ENCODE measurements at places on chromosomes 5 and 9.
A peak's percentile ranks its signal among the peaks of the same experiment; 100 is the strongest.

DNA sequence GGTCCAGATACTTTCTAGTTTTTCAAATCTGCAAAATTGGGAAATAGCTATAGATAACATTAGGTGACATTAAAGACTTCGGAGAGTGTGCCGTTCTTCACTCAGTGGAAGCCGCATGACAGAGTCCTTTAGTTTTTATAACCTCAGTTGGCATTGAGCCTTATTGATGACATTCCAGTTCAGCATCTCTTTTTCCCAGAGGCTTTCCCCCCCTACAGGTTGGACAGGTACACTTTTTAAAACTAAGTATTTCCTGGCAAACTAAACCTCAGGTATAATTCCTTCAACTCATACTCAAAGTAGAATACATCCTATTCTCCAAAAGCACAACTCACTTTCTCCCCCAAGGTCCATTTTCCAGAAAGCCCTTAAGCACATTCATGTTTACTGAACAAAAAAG, 58.7 kb downstream of the SLC46A2 start:
- DNase-seq: no peak

- no peak for DNase-seq
Measured at GRCh38 chr5:56279979-56280378, 46.8 kb upstream of the ANKRD55 start.

DNA sequence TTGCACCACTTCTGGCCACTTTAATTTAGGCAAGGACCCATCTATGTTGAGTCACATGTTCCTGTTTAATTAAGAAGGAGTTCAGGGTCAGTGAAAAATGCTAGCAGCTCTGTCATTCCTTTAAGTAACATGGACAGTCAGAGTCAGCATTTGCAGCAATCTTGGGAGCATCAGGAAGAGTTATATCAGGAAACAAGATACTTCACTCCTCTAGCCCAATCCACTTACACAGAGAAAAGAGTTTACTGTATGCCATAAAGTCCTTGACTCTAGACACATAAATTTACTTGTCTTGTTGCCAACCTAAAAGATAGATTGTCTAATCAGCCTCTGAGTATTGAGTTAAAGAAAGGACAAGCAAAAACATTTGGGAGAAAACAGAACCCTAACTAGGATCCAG, 266.7 kb downstream of the PJA2 start:
- peak; percentile 10 for DNase-seq

GRCh38 chr5:6418679-6419276, 29.9 kb upstream of the UBE2QL1 start:
- DNase-seq: no peak

- DNase-seq: no peak
Measured at GRCh38 chr9:92752812-92753404, 11.7 kb downstream of the BICD2 start.

DNA sequence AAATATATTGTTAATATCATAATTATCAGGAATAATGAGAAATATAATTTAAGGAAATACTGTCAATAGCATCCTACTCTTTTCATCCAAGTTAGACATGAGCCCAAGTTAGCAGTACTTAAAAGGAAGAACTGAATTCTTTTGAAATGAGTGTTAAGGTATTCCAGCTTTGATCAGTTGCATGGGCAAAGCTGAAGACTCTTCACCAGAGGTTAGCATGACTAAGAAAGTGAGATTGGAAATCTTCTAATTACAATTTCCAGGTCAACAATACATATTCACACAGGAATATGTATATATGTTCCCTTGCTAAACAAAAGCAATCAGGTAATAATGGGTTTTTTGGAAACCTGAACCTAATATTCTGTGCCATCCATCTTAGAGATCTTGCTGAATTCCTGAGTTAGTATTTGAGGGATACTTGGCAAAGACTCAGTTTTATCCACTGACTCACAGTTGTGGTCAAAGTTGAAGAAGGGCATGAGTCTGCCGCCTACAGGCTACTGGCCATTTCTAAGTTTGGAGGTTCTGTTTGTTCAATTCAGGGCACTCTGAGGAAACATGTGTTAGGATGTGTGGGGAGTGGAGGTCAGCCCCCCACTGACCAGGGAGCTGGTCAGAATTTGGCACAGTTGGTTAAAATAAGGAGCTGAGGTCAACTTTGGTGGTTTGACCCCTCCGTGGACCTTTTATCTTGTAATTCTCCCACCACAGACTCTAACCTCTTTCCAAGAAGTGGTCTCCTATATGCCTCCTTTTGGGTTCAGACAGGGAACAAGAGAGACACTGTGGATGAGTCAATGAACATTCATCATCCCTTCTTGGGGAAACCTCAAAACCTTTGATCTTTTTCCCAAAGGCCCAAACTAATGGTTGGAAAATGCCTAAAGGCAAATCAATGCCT, 118.3 kb downstream of the PIK3R1 start:
- DNase-seq: peak; percentile 92

- no peak for DNase-seq
Measured at GRCh38 chr5:66652818-66653217, 56.6 kb downstream of the MAST4 start.

DNA sequence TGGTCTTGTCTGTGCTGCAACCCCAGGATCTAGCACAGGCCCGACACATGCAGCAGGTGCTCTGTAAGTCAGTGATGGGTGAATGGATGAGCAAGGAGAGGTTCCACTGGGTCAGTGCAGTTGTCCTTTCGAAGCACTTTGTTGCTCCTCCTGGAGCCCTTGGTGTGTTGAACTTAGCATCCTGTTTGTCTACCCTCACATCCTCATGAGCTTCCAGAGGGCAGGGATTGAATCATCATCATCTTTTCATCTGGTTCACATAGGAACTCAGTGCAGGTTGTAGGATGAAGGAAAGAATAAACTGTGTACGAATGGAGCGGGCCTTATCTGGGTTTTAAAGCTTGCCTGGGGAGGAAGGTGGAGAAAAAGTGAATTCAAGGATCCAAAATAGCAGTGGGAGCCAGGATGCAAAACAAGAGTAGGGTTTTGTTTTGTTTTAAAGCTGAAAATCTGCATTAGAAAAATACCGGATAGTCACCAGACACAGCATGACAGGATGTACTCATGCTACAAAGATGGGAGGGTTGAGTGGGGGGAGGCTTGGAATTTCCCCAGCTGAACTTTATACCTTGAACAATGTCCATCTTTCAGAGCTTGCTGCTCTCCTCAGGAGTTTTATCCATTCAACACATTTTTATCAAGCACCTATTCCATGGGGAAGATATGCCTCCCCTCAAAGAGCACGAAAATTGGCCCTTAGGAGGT, 55.8 kb downstream of the PTTG1 start:
- no peak for DNase-seq

DNA sequence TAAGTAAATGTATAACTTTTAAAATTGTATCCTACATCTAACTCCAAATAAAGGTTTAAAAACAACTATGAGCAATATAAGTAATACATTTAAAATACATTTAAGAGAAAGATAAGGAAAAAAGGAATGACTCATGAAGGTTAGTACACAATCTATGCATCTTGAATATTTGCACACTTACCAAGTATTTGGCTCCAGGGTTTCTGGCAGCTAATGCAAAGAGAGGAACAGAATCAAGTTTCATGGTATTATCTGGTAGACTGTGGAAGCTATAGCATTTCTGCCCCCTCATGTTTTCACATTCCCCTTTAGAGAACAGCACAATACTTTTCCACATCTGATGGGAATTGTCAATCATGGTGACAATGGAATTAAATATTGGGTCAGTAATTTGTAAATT, 132.1 kb downstream of the COX7C start:
- DNase-seq: no peak

DNA sequence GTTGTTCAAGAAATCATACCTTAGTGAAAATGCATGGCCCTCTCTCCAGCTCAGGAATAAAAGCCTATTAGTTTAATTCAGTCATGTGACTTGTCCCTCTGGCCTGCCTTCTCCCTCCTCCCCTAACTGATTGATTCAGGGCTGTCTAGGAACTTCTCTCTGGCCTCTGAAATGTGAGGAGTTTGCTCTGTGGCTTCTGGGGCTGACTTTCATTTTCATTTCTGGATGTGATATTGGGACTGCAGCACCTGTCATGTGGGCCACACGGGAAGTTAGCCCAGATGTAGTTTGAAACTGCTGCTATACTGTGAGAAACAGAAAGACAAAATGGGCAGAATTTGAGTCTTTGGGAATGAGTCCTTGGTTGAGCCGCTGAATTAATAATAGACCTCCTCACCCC, 44.8 kb downstream of the PARP8 start:
- peak; percentile 12 for DNase-seq

- DNase-seq: no peak
Measured at GRCh38 chr9:102700936-102701335, 294.2 kb upstream of the CYLC2 start.

GRCh38 chr5:133154274-133155075, 102.7 kb downstream of the HSPA4 start:
- DNase-seq: no peak

DNA sequence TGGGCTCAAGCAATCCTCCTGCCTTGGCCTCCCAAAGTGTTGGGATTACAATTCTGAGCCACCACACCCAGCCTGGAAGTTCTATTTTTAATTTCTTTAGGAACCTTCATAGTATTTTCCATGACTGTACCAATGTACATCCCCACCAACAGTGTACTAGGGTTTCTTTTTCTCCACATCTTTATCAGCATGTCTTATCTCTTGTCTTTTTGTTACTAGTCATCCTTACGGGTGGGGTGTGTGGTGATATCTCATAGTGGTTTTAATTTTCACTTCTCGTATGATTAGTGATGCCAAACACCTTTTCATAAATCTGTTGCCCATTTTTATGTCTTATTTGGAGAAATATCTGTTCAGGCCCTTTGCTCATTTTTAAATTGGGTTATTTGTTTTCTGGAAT, 123.0 kb upstream of the MEF2C start:
- no peak for DNase-seq

DNA sequence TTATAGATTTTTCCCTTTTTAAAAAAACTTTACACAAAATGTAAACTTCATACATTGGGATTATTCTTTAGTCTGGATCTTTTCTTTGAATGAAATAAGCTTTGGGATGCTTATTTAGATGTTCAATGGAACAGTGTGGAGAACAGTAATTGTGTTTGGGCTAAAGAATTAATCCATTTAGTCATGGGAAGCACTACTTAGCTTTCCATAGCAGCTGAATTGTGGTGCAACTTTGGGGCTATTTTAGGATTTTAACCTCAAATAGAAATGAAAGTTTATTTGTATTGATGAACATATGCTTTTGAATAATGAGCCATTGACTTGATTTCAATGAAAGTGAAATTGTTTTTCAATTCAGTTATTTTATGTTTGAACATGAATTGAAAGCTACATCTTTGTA, 72.4 kb downstream of the ZCCHC7 start:
- DNase-seq: no peak

DNA sequence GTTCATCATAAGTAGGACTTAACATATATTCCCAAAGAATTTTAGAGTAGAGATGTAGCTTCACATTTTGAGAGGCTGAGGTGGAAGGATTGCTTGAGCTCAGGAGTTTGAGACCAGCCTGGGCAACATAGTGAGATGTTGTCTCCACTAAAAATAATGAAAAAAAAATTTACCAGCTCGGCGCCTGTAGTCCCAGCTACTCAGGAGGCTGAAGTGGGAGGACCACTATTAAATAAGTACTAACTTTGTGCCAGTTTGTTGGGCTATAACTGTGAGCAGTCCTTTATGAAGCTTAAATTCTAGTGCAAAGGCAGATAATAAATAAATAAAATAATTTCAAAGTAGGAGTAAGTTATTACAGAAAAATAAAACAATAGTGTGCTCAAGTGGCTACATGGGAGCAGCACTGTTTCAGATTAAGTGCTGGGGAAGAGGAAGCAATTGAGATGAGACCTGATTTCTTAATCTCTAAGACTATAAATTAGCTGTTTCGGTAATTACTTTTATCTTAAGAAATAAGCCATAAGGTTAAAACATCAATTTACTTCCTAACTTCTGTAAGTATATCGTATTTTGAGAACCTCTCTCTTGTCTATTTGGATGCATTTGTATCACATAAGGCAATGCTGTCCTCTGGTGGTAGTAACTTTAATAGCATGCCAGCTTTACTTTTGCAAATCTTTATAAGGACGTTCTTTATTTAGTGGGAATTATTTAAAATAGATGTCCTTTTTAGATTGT, 98.9 kb downstream of the CSNK1G3 start:
- peak; percentile 48 for DNase-seq

GRCh38 chr9:123669346-123669745, 260.6 kb downstream of the DENND1A start:
- DNase-seq: no peak

GRCh38 chr5:160230686-160231527, 1.6 kb downstream of the FABP6 start:
- DNase-seq: peak; percentile 32

DNA sequence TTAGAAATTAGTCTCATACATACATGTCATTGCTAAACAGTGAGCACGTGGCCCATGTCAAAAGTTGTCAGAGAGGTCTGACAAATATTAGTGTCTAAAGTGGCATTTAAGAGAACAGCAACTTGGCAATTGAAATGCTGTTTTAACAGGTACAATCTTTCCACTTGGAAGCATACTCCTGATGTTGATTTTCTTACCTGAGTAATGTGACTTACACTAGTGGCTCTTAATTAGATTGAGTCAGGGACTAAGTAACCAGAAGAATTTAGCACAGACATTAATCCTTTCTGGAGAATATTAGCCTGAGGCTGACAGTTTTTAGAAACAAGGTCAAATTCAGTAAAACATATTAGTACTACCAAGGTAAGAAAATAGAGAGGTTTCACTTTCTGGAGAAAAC, 357.0 kb upstream of the ZNF608 start:
- no peak for DNase-seq

DNA sequence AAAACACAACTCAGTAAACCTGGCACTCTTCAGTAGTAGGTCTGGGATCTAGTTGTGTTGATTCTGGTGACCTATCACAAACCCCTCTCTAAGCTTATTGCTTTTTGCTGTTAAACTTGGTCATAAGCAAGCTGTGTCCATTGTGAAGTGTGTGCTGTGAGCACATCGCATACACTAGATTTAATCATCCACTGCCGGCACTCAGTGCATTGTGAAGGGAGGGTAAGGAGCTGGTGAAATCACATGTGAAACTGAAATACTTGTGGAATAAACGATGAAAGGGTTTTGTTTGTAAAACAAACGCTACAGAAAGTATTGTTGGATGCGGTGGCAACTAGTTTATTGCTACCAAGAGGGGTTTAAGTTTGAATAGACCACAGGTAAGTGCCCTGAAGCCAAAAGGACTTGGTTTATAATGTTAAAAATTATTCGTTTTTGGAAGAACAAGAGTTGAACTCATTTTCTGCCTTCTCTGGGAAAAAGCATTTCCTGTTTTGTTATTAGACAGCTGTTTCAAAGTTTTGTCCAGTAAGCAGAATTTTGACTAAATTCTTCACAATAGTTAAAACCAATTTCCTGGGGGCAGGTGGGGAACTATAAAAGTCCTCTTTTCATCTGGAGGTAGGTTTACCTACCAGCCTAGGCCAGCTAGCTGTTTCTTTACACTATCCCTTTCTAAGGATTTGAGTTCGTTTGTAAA, 24.6 kb downstream of the TJP2 start:
- DNase-seq: no peak

- DNase-seq: no peak
Measured at GRCh38 chr9:128409978-128410377, 10.7 kb upstream of the CERCAM start.

DNA sequence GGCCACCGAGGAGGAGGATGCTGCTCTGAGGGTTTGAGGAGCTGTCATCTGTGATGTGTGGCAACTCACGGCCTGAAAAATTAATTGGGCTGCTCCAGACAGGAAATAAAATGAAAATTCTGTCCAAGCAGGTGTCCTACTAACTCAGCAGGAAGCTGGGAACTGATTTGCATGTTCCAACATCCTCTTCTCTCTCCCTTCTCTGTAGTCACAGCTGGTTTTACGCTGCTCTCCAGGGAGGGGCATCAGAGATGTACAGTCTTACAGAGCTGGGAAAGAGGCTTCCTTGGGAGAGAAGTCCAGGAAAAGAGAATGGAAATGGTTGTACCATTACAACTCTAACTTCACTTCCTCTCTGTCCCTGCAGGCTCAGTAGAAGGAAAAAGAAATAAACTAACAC, 24.2 kb upstream of the SIL1 start:
- DNase-seq: no peak
